Activated CD4-positive, alpha-beta T cell treated with anti-CD3 and anti-CD28 coated beads for 4 hours (primary cell): ENCODE measurements at places on chromosomes 5 and 9.

DNA sequence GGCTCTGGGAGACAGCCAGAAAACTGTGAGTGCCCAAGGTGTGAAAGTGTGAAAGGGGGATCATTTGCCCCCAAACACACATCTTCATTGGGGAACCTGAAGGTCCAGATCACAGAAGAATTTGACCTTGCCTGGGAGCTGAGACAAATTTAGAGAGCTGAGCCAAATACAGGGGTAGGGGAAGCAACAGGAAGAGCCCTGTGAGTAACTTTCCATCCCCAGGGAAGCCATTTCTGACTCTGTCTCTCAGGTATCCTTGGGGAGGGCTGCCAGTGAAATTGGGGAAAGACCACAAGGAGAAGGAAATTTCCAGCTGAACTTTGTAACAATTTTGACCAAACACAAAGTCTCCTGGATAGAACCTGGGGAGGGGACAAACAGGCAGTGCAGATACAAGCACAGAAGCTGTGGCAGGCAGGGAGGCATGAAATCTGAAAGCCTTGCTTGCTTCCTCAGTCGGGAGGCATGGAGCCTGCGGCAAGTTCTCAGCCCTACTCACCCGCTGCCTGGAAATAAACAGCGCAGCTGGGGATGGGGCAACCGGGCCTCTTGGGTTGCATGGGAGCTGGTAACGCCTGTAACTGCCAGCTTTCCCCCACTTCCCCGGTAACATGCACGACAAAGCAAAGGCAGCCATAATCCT, 31.5 kb upstream of the ZCCHC9 start:
- no peak for DNase-seq

DNA sequence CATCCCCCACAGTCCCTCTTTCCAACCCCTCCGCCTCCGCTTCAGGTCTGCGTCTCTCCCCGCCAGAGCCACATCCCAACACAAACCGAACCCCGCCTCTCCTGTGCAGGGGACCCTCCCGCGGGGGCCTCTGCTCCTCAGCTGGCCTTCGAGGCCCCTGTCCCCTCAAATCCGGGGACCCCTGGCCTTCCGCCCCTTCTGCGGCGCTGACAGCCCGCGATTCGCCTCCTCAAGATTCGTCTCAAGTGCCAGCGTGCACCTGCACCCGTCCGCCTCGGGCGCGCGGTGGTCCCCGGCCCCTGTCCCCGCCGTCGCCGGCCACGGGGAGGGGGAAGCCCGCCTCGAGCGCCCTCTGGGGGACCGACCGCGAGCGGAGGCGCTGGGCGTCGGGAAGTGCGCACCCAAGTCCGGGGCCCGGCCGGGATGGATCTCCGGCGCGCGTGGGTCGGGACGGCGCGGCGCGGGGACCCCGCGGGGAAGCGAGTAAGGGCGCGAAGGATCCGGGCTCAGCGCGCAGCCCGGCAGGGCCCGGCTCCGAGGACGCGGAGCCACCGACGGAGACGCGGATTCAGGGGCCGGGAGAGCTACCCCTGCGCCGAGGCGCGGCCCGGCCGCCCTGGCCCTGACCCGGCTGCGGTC, 623 bp downstream of the FLT4 start:
- DNase-seq = no peak

- DNase-seq = no peak
Measured at GRCh38 chr5:176785184-176786145, 24.9 kb upstream of the UNC5A start.

DNA sequence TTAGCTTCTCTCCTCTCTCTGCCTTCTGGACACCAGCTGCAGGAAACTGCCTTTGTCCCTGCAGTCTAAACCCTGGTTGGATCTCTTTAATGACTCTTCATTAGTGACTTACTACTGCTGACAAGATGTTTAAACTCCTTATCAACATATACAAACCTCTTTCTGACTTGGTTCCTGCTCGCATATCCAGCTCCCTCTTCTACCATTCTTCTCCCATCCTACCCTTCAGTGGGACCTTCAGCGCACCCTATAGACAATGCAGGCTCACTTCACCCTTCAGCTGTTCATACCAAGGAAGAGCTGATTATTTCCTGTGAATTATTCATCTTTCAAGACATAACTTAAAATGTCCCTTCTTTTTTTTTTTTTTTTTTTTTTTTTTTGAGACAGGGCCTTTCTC, 436.5 kb downstream of the KIAA0825 start:
- DNase-seq = no peak

GRCh38 chr9:86135371-86135770, 36.0 kb upstream of the GOLM1 start:
- DNase-seq = no peak

DNA sequence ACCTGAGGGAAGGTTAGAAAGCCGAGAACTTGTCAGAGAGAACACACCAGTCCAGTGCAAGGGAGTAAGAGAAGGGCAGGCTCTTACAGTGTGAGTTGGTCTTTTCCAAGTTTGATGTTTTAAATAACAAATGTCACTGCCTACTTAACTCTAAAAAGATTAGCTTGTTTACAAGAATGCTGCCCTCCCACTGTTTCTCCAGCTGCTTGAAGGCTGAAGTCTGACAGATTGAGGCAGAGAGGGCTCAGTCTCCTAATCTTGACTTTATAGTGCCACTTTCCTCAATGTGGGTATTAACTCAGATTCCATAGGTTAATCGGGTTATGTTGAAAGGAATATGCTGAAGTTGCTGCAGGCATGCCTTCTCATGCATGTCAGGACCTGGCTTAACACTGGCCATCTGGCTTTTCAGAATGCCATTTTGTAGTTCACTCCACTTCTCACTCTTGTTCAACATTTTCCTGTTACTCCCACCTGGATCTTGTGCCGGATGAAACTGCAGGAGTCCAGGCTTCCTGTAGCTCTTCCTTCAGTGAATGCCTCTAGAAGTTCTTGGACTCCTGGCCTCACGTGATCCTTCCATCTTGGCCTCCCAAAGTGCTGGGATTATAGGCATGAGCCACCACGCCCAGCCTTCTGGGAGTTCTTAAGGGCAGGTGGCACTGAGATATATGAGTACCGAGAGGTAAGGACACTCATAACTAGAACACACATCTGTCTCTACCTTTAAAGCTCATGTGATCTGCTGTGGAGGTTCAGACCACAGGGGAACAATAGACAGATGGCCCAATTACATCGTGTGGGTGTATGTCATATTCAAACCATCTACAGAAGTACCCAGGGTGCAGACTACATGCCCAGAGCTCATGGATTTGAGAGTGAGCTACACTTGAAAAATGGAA, 249.7 kb downstream of the ARHGAP26 start:
- no peak for DNase-seq

DNA sequence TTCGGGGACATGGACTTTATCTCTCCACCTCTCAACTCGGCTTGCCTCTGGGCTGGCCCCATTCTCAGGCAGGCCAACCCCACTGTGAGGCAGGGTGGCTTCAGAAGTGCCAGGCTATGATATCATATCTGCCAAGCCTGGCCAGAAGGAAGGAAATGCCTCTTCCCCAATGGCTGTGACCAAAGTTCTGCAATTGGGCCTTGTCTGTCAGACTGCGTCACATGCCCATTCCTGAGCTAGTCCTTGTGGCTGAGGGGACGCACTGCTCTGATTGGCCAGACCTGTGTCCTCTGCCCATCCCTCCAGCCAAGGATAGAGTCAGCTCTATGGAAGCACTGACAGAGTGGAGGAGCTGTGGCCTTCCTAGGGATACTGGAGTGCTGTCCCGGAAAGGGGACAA, 11.9 kb downstream of the SMIM23 start:
- DNase-seq = no peak

DNA sequence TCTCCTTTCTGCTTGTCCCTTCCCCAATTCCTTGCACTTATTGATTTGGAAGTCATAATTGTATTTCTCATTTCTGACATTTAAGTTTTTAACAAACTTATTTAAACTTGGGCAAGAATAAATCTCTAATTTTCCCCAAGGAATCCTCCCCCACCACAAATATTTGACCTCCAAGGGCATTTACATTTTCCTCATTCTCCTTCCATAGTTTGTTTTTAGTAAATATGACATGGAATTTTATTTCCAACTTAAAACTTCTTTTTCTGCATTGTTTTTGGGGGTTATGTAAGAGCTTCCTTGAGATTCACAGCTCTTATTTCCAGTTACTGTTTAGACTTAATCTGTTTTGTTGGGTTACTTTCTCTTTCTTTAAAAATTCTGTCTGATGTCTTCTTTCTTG, 64.9 kb downstream of the ZNF618 start:
- no peak for DNase-seq
